ENCODE measurements at places on chromosomes 1 and 21. TPM values are rescaled to one million over a fixed set of nuclear protein-coding genes. Genes with fewer than 3 reads are reported as not detected.

Gene SPRR1B
- not detected for total RNA-seq

DNA sequence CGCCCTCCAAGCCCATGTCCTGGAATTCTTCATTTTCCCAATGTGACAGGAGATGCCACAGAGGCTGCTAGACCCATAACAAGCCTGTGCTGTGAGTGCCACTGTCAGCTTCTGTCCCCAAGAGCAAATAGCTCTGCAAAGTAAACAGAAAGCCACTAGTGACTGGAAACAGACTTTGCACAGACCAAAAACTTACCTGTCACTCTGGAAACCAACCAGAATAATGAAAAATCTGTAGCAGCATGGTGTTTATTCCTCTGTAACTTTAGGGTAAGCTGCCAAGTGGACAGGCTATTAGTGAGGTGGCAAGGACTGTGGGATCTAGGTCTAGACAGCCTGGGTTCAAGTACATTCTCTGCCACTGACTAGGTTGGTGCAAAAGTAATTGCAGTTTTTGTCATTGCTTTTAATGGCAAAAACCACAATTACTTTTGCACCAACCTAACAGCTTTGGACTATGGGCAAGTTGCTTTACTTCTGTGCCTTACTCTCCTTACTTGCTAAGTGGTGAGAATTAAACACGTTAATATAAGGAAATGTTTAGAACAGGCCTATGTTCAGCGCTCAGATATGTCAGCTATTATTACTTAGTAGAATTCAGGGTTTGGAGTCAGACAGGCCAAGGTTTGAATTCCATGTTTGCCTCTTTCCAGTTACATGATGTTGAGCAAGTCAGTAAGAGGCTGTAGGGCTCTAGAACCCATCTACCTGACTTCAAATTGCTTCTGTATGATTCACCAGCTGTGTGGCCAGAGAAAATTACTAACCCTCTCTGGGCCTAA, at the start of gene C8B:
C8B (minus strand) TSS at position 100 of the 782 bp plus-strand sequence; CDS start at position 33, 67 bp downstream.
- no peak for DNase-seq

- no peak for DNase-seq
These were observed 2.8 kb downstream of the CD48 start for GRCh38 chr1:160708801-160709200.

GRCh38 chr1:232676307-232676706, 46.4 kb upstream of the SIPA1L2 start:
- no peak for DNase-seq

Measured in kidney (tissue), 22 donors.